ENCODE measurements at places on chromosomes 1 and 21. TPM values are rescaled to one million over a fixed set of nuclear protein-coding genes. Genes with fewer than 3 reads are reported as not detected.

SYT11 gene
- polyA plus RNA-seq: 18.5 TPM

- DNase-seq: no peak
These were observed at the start of gene TMPRSS2 for GRCh38 chr21:41507521-41508414. Gene TMPRSS2 (minus strand): TSS chr21:41508158. CDS start chr21:41498133, 10,025 bp downstream.

DNA sequence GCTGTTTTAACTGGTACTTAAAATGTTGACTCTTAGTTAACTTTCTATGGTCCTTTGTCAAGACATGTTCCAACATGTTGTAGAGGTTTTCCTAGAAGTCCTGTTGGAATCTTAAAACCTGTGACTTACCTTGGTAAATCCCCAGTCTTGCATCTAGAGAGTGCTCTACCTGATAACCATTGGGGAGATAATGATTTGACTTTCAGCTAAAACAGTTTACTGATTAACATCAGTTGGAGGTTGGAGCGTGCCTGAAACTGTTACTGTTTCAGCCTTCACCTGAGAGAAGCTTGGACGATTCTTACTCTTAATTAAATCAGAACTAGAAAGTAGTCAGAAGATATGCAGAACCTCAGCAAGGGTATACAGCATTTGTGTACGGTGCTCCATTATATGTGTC, 8.8 kb downstream of the MDM4 start:
- no peak for DNase-seq

DNA sequence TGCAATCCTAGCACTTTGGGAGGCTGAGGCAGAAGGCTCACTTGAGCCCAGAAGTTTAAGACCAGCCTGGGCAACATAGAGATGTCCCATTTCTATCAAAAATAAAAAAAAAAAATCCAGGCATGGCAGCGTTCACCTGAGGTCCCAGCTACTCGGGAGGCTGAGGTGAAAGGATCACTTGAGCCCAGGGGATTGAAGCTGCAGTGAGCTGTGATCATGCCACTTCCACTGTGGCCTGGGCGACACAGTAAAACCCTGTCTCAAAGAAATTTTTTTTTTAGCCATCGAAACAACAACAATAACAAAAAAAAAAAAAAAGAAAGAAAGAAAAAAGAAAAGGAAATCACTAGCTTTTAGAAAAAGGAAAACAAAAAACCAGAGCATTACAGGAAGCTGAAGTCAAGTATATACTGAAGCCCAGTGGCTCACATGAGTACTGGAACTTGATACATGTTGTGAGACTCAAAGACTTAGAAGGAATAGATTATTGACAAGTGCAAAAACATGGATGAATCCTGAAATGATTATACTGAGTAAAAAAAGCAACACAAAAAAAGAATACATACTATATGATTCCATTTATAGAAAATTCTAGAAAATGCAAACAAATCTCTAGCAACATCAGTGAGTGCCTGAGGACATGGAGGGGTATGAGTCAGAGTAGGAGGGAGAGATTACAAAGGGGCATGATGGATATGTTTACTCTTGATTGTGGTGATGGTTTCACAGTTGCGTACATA, 6.1 kb upstream of the RABGAP1L start:
- DNase-seq: no peak

- DNase-seq: no peak
These were observed 1.0 kb downstream of the NTMT2 start for GRCh38 chr1:170146720-170147263.

- DNase-seq: no peak
These were observed at the start of gene B3GALNT2 for GRCh38 chr1:235504122-235504493. Gene B3GALNT2 (minus strand): TSS chr1:235504452. CDS start chr1:235504252, 200 bp downstream.
